ENCODE measurements at places on chromosomes 3 and 15. TPM values are rescaled to one million over a fixed set of nuclear protein-coding genes. Genes with fewer than 3 reads are reported as not detected.

Gene C3orf52
- total RNA-seq, result 20.7 TPM

Gene ACP3
- total RNA-seq, result 0.33 TPM

Gene ZSCAN2
- 5.1 TPM for total RNA-seq

Gene ZNF385D
- total RNA-seq, result 8.9 TPM

Measured in mammary epithelial cell (primary cell).